NCI-H226 (cell line): ENCODE measurements at places on chromosomes 6 and 20.

- no peak for DNase-seq
These were observed 16.7 kb downstream of the BTN2A1 start for GRCh38 chr6:26474439-26474881.

DNA sequence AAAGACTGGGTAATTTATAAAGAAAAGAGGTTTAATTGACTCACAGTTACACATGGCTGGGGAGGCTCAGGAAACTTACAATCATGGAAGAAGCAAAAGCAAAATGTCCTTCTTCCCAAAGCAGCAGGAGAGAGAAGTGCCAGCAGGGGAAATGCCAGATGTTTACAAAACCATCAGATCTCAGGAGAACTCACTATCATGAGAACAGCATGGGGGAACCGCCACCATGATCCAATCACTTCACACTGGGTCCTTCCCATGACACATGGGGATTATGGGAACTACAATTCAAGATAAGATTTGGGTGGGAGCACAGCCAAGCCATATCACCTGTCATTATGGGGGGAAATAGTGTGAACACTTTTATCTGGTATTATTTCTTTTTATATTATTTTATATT is 557.2 kb downstream of the EYS start:
- no peak for DNase-seq

- no peak for DNase-seq
These were observed 120.4 kb downstream of the RNF144B start for GRCh38 chr6:18507561-18507960.

DNA sequence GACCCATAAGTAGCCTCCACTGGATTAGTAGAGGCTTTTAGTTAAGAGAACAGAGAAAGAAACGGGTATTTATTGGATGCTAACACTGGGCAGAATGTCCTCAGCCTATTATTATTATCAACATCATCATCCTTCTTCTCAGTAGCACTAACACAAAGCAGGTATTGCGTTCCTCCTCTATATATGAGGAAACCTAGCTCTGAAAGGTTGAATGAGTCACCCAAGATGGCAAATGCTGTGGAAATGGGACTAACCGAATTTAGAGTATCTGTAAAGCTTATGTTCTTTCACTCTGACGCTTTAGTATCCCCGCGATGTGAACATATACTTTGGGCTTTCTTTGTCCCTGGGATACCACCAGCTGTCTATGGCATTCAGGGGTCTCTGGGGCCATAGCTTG is 77.0 kb downstream of the ADTRP start:
- DNase-seq: no peak

GRCh38 chr6:33008944-33009861 is at the start of gene HLA-DOA:
Gene HLA-DOA, minus strand, starts transcription at chr6:33009591.
- no peak for DNase-seq

GRCh38 chr6:45156075-45156474 is 172.1 kb upstream of the RUNX2 start:
- DNase-seq: no peak

DNA sequence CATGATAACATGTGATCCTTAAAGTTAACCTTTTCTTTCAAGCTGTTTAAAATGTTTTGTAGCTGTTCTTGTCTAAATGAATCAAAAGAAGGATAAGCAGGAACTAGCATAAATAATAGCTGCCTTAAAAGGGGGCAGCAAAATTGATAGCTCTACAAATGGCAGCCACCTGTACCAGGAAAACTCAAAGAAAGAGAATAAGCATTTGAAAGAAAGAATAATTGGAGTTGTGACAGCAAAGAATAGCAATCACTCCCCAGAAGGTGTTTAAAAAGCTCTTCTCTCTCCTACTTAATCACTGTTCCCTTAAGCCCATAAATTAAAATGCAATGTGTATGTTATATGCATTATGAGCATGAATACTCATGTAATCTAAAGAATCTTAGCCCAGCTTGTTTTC is 114.6 kb downstream of the SIM1 start:
- DNase-seq: no peak

- no peak for DNase-seq
These were observed 215.1 kb upstream of the GGTLC1 start for GRCh38 chr20:24203526-24204183.

DNA sequence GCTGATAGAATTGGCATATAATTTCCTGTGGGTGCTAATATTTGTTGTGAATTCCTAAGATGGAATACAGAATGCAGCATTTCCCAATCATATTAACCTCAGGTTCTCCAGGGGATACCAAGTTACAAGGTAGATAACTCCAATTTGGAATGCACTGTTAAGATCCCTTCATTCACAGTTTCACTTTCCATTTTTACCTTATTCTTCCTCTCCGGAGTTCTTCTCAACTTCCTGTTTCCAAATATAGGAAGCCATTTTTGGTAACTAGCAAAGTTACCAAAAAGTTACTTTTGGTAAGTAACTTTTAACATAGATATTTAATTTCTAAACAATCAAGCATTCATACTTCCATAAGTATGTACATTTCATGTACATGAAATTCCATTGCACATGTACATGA is 63.5 kb upstream of the PHACTR2 start:
- DNase-seq: no peak

- no peak for DNase-seq
These were observed 211.2 kb downstream of the PHACTR1 start for GRCh38 chr6:12927746-12928145.

DNA sequence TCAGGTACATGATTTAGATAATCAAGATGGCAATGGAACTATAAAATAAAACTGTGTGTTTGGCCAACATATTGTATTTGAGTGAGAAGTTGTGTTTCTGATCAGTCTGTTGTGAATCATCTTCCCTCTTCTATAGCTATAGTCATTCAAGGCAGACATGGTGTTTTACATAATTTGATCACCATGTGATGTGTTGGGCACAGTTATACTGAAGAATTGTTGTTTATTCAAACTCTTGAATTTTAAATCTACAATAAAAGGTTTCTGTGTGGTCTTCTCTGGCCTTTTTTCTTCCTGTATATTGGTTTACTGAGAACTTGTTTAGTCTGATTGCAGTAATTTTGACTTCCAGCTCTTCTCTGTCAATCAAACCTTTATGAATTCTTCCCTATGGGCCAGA is 4.4 kb downstream of the RNF182 start:
- no peak for DNase-seq

- DNase-seq: no peak
These were observed 414.6 kb downstream of the CDH26 start for GRCh38 chr20:60372822-60373221.

- DNase-seq: no peak
These were observed 40.1 kb upstream of the EEF1A1 start for GRCh38 chr6:73560853-73561407.

DNA sequence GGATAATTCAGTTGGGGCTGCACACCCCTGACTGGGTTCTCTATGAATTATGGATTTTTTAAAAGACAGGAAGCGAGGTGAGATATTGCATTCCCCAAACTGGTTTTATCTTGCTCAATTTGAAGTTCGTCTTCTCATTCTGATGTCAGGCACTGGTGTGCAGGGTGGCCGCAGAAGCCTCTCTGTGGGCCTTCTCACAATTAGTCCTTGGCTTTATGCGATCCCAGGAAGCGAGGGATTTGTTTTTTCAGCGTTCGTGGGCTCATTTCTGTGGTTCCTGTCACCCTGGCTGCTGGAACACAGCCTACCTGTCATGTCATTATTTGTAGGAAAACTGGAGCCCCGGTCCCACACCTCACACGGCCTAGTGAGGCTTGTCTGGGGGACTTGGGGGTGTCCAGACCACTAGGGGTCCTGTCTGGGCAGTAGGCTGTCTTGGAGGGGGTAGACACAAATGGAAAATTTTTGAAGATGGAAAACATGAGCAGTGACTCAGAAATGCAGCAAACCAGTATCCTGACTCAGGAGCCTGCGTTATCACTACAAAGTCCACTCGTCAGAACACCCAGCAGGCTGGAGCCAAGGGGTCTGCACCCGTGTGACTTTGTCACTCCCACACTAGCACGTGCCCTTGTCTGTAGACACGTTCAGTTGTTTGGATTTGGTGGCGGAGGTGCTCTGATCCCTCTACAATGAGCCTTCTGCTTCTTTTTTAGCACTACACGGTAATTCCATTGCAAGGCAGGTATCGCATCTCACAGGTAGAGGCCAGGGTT is 42.2 kb downstream of the GNAS-AS1 start:
- DNase-seq: no peak

DNA sequence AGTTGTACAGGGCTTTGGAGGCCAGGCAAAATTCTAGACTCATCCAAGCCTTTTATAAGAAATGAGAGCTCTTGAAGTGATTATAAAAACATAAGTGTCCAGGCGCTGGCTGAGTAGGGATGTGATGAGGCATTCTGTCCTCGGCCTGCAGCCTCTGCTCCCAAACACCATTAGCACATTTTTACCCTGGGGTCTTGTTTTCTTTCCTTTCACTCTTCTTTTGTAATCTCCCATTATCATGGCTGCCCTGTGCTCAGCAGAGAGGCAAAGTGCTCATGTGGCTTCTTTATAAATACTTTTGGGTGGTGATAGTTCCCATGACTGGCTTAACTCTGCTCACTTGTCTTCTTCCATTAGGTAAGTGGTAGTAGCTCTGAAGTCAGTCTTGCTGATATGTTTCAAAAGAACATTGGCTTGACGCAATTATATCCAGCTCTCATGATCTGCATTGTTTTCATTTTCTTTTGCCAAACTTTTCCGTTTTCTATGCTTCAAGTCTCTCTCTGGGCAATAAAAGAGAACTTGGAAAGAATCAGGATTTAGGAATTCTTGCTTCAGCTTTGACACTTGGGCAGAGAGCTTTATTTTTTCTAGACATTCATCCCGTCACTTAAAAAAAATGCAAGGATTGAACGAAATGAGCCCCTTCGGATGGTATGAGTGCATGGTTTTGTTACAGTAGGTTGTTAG is 61.1 kb downstream of the CAP2 start:
- DNase-seq: no peak

DNA sequence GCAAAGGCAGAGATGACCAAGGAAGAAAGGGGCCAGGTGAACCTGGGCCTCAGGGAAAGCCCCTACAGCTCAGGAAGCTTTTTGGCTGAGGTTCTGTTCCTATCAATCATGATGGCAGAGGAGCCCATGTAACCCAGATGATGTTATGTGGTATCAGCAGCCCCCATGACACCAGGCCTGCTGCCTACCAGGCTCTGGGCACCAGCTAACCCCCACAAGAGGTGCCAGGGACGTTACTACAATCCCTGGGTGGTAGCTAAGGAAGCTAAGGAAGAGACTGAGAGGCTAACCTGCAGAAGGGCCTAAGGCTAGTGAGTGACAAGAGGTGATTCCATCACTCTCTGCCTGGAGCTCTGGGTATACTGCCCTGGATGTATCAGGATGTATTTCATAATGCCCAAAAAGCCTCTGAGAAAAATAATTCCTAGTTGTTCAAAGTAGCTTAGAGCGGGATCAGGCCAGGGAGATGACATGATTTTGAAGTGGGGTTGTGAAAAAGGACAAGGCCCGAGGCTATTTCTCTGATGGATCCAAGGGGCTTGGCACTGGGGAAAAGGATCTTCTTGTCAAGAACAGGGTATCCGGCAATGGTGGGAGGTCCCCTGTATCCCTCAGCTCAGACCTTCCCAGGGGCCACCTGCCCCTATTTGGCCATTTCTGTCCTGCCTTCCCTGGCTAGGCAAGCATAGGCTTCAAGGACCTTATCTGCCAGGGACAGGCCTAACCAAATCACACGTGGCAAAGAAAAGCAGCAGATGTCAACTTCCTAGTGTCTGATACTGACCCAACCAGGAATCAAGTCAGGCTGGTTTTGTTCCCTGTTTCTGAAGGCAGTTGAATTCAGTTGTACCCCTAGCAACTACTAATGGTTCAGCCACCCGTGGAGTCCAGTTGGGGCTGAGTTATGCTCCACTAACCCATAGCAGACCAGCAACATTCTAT is 41.3 kb downstream of the PANK2 start:
- no peak for DNase-seq

- no peak for DNase-seq
These were observed 835.4 kb downstream of the MAFB start for GRCh38 chr20:39853636-39854035.

DNA sequence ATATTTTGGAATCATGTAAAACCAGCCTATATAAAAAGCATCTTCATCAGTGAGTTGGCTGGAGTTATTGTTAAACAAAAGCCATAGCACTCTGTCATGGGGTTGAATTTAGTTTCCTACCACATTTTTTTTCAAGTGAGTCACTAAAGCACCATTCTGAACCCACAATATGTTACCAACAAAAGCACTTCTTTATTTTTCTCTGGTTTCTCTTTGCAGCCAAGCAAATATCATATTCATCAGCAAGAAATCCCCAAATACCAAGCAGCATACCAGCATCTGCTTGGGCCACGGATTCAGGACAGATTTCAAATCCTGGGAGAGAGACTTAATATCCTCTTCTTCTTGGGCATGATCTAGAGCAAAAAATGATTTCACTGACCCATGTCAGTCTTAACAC is 441.4 kb downstream of the BCKDHB start:
- peak; percentile 69 for DNase-seq

DNA sequence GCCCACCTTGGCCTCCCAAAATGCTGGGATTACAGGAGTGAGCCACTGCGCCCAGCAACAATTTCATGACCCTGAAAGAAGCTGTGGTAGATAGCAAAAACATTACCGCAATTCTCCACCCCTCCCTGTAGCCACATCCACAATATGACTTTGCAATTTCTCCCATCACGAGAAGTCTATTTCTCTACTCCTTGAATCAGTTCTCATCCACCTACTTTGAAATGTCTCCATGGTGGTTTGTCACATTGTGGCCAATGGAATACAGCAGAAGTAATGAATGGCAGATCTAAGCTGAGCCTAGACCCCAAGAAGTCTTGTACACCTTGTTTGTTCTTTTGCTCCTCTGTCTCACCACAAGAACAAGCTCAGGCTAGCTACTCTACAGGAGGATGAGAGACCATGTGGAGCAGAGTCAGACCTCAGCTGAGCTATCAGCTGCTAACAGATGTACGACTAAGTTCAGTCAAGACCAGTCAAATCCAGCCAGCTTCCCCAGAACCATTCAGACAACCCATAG is 6.3 kb downstream of the OXT start:
- DNase-seq: no peak

- no peak for DNase-seq
These were observed 178.3 kb upstream of the PROKR2 start for GRCh38 chr20:5495026-5495425.
